NCI-H1092 treated with DMSO at 0.1 percent for 48 hours (cell line): ENCODE measurements at places on chromosomes 5 and 9.

- DNase-seq, result no peak
Measured at GRCh38 chr9:3760031-3760430, 234.2 kb upstream of the RFX3 start.

DNA sequence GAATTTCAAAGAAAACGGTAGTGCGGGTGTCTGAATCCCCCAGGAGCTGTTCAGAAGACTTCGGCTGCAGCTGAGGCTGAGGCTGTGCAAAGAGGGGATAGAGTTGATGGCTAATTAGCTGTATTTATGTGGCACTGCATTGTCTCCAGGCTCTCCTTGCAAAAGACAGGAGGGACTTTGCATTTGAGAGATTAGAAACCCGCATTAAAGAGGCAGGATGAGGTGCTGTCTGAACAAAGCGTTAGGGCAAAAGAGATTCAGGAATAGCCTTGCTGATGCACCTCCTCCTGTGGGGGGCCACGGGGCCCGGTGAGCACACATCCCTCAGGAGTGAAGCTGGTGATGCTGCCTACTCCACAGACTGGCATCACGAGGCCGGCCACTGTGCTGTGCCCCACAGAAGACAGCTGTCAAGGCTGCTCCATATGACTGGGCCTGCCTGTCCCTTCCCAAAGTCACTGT is 343.6 kb upstream of the DAP start:
- no peak for DNase-seq

GRCh38 chr5:16642867-16643266 is 26.1 kb upstream of the RETREG1 start:
- no peak for DNase-seq

DNA sequence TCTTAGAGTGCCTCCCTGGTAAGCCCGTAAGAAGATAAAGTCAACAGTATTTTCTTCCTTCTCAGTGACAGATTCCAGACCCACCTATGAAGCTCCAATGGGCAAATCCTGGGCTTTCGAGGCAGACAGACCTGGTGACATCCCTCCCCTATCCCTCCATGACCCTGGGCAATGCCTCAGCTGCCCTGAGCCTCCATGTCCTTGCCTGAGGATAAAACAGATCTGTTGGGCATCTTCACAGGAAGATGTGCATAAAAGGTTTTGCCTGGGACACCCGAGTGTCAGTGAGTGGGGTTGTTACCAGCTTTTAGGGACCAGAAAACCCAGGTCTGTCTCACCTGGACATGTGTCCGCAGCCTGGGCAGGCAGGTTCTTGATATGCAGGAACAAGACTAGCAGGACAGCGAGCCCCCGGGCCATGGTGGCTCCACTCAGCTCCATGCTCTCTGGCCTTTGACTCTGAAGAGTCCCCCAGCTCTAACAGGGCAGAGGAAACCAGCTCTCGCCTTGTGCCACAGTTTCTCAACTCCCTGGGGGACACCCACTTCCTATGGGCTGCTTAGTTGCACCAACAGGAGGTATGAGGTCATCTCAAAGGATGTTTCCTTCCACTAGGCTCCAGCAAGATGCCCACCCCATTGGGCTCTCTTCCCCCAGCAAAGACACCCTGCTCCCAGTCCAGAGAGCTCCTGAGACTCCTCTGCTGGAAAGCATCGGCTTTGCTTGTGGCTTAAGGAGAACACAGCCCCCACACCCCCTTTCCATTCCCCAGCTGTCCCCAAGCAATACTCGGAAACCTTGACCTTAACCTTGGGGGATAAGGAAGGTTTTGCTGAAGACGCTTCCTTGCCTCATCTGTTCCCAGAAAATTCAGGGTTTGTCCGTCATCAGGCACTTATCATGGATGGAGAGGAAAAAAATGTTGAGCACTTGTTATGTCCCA is at the start of gene FCN1:
TSS of gene FCN1 (minus strand) at position 482 of the 943 bp plus-strand sequence. CDS start at position 441, 41 bp downstream.
- DNase-seq, result no peak

- DNase-seq, result no peak
Measured at GRCh38 chr5:168249923-168250322, 41.5 kb upstream of the WWC1 start.

GRCh38 chr5:10253390-10253789 is 3.3 kb downstream of the CCT5 start:
- no peak for DNase-seq

- no peak for DNase-seq
Measured at GRCh38 chr9:130024597-130024994, 18.4 kb downstream of the FNBP1 start.

DNA sequence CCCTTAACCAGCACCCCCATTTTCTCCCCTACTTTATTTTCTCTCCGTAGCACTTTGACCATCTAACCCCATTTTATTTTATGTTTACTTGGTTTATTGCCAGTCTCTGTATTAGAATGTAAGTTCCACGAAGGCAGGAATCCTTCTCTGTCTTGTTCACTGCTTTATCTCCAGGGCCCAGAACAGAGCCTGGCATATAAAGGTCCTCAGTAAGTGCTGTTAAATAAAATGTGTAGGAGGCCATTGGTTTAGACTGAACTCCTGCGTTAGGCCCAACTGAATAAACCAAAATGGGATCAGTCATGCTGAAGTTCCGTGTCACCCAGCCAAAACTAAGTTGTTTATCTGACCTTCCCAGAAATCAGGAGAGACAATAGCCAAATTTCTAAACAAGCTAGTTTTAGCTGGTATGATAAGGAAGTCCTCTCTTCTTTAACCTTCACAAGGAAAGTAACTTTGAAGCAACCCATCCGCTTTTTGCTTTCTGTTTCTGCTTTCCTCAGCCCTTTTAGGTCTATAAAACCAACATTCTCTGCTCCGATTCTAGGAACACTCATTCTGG is 29.0 kb upstream of the CCNJL start:
- DNase-seq, result no peak

- DNase-seq, result no peak
Measured at GRCh38 chr5:149860801-149861322, 83.7 kb downstream of the PDE6A start.

DNA sequence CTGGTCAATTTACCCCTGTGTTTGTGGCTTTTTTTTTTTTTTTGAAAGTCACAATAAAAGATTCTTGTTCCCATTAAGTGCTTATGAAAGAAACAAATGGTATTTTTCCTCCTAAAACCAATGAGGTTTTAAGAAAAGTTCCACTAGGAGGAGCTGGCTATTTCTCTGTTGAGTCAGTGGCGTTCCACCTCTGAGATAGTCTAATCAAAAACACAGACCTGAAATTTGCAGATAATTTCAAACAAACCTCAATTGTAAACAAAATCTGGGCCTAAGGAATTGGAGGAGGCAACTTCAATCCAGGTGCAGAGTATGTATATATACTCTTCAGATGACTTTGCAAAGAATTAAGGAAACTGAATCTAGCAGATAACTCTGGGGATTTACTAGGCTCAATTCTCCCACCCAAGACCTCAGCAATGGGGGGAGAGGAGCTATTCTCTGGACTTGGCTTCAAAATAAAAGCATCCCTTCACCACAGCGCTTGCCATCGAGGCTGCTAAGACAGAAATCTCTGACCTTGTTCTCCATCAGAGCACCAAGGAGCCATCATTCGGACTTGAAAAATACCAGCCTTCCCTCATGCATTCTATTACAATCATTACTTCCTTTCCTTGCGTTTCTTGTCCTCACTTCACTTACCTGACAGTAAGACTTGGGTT is 52.4 kb downstream of the FANCC start:
- DNase-seq, result no peak

DNA sequence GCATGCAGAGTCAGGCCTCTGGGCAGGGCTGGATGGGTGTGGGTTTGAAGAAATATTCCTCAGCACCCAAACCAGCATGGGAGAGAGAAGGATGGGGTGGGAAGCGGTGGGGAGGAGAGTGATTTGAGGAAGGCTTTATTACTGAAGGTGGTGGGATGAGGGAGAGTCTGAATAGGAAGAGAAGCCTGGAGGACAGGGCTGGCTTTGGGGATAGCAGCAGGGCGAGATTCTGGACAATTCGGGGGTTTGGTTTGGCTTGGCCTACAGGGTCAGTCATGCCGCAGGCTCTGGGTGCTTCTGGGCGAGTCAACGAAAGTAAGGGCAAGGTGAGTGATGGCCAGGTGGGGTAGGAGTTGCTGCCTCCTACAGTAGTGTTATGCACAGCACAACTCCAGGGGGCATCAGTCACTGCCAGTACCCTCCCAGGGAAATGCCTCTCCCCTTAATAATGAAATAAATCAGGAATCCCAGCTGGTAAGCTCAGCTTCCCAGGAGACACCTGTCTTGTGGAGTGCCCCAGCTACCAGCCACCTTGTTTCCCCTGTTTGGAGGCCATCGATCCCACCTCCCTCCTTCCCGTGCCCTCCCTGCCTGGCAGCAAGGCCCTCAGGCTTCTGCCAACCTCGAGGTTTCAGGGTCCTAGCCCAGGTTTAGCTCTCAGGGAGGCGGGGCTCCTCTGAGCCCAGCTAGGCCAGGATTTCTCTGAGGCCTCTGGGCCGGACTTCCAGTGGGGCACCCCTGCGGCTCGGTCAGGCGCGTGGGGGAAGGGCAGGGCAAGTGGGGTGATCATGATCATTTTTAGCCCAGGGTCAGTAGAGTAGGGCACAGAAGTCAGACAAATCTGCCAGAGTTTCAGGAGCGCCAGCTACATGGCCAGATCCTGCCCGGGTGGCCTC is 741 bp upstream of the NKX2-5 start:
- DNase-seq, result no peak

- no peak for DNase-seq
Measured at GRCh38 chr9:26243726-26244125, 565.5 kb upstream of the TUSC1 start.

- DNase-seq, result no peak
Measured at GRCh38 chr9:18746631-18747030, 272.7 kb downstream of the ADAMTSL1 start.

- DNase-seq, result no peak
Measured at GRCh38 chr5:157219491-157220271, 39.0 kb downstream of the ITK start.
